ENCODE measurements at places on chromosomes 11 and 22.

DNA sequence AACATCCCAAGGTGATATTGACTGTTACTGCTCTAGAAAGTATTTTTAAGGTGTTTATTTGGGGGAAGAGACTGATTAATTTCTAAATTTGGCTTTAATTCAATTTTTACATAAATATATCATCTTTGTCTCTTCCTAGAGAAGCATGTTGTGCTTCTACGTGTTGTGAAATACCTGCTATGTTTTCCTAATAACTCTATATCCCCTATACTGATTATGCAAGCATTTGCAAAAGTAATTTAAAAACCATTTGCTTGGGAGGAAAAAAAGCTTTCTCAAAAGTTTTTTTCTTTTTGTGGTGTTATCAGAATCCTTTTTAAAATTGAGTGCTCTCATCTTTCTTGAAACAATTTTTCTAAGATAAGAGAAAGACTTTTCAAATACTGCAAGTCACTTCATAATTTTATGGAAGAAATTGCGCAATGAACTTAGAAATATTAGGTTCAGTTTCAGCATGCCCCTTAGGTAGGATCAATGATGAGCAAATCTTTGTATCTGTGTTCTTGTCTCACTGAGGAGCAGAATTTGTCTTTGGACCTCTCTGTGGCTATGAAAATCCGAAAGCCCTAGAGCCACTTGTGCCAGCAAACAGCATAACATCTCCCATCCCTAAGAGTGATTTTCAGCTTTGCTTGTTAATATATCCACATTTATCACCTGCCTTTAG lies 7.4 kb upstream of the BLID start:
- DNase-seq: no peak

GRCh38 chr11:70888061-70888460 lies 364.3 kb downstream of the SHANK2 start:
- DNase-seq: no peak

DNA sequence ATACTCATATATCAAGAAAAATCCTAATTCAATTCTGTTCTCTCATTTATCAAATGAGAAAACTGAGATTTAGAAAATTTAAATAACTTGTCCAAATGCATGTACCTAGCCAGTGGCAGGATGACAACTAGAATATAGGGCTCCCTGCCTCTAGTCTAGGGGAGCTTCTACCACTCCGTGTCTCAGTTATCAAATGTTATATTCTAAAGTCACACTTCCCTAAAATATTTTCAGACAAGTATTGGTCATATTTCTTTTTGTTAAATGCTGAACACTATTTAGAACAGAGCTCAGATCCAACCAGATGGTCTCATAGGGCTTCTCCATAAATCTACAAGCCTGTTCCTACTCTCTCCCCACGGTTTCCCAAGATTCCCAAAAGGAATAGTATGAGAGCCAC lies 26.3 kb downstream of the KCNJ1 start:
- DNase-seq: no peak

GRCh38 chr22:26679003-26679629 lies 21.7 kb downstream of the MIAT start:
- DNase-seq: no peak

DNA sequence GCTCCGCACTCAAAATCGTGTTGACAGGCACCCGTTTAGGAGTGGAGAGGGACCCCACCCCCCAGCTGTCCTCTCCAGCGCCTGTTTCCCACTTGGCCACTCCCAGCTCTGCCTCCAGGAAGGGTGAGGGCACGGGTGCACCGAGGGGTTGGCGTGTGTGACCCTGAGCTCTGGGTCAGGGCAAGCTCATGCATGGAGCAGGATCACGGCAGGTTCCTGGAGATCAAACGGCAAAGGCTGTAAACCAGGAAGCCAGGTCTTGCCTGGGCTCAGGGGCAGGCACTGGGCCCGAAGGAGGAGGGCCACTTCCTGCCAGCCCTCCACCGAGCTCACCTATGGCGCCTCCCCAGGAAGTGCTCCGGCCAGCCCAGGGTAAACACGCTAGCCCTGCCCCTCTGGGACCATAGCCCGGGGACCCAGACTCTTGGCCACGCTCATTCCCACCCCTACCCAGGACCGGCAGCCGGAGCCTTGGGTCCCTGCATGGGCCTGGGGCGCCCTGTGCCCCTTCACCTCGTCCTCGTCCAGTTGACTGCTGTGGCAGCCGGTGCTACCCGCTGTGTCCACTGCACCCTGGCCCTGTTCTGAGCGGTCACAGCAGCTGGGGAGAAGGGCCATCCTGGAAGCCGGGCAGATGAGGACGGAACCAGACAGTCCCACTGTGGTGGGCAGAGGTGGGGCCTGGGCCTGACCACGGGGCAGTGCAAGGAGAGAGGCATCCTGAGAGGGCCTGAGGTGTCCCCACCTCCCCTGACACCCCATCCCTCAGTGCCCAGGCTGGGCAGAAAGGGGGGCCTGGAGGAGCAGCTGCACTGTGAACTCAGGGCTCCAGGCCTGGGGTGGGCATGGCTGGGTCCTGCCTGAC lies 1.0 kb upstream of the EPS8L2 start:
- DNase-seq: no peak
